ENCODE measurements at places on chromosomes 16 and 17.

- DNase-seq = no peak
Measured at GRCh38 chr17:17675925-17676534, 5.2 kb upstream of the RAI1 start.

DNA sequence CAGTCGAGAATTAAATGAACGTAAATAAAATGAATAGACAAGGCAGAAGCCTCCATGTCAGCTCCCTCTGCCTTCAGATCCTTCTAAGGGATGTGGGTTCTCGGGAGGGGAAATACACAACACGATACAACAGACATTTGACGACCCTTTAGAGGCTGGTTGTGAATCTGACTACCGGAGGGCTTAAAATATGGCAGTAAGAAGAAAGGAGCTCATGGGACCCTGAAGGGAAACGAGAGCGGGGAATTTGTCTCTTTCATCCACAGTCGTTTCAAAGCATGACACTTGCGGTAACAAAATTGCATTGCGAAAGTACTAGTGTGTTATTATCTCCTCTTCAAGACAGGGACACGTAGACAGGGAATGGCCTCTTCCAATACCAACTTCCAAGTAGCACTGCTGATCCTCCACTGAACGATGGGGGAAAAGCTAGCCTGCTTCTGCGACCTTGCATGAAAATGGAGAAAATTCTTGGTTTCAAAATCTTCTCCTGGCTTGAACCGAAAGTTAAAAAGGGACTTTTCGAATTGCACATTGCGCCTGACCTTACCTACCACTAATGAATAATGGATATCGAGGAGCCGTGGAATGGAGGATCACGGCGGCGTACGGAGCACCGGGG, 1.2 kb upstream of the TNRC6C start:
- no peak for DNase-seq

- DNase-seq = no peak
Measured at GRCh38 chr16:65453646-65454045, 331.8 kb upstream of the CDH11 start.

GRCh38 chr16:88743693-88744576, 37.6 kb downstream of the CTU2 start:
- peak; percentile 87 for DNase-seq

- no peak for DNase-seq
Measured at GRCh38 chr16:77225182-77225581, 26.0 kb downstream of the SYCE1L start.

DNA sequence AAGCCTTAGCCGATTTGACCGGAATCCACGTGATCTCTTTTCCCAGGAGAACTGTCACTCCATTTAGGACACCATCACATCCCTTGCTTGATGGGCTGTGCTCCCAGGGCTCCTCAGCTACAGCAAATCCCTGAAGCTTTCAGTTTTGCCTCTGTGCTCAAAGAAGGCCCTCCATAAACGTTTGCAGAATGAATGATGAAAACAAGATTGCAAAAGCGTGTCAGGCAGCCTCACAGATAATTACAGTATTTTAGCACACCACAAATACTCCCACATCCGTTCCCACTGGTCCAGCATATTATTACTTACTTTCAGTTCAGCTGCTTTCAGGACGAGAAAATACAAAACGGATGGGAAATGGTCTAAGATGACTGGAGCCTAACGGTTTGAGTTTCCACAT, 84.6 kb downstream of the USP31 start:
- no peak for DNase-seq

DNA sequence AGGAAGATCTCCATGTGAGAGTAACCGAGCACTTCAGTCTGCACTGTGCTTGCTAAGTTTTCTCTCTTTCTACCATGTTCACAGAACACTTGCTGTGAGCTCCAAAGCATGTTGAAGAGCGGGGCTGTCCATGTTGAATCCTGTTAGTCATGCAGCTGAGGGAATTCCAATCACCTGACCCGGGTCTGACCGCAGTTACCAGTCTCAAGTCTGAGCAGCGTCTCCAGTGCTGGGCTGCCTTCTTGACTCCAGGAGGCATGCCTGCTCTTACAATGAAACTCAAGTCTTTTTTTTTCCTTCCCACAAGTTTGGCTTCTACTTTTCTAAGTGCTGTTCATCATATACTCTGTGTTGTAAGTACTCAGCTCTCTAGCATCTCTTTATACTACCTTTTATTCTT, 44.3 kb downstream of the HOXB1 start:
- no peak for DNase-seq

GRCh38 chr17:81556863-81557262, 4.7 kb upstream of the FAAP100 start:
- no peak for DNase-seq

DNA sequence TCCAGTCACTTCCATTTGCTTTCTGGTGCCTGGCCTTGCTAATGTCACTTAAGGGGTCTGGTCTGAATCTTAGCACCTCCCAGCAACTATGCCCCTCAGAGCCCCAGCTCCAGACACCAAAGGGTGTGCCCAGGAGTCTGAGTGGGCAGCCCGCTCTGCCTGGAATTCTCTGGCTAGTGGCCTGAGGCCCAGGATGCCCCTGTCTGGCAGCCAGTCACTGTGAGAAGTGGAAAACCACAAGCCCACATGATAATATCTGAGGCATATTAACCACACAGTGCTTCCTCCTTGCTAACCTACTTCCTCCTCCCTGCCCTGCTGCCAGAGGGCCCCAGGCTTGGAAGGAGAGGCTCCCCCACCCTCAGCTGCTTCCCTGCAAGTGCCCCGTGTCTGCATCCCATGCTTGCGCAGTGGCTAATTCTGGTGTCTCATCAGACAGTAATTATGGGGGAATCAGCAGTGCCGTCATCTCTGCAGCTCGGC, 14.0 kb downstream of the SRCIN1 start:
- no peak for DNase-seq
